Stimulated activated CD8-positive, alpha-beta memory T cell treated with anti-CD3 and anti-CD28 coated beads, Interleukin-7, amount 100 ng/mL, for 1 hour (primary cell): ENCODE measurements at places on chromosomes 3 and 15.

GRCh38 chr15:84955089-84955848 is 26.4 kb upstream of the PDE8A start:
- peak; percentile 23 for DNase-seq

- DNase-seq = no peak
Observed at GRCh38 chr15:57780471-57780870, 74.0 kb downstream of the POLR2M start.

- no peak for DNase-seq
Observed at GRCh38 chr3:99637016-99637367, 1.4 kb upstream of the COL8A1 start.

DNA sequence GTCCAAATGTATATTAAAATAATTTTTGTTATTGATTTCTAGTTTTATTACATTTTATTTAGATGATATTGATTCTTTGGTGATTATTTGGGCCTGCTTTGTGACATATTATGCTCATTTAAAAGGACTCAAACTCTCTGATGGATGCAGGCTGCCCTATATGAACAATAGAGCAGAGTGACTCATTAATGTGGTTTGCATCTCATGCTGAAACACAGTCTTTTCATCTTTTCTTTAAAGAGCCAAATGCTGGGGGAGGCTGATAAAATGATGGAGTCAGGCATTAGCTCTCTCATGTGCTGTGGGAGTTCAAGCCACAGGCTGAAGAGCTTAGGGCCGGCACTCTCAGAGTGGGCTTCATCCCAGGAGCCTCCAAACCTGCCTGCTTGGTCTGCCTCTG is 7.2 kb downstream of the PLA1A start:
- no peak for DNase-seq

DNA sequence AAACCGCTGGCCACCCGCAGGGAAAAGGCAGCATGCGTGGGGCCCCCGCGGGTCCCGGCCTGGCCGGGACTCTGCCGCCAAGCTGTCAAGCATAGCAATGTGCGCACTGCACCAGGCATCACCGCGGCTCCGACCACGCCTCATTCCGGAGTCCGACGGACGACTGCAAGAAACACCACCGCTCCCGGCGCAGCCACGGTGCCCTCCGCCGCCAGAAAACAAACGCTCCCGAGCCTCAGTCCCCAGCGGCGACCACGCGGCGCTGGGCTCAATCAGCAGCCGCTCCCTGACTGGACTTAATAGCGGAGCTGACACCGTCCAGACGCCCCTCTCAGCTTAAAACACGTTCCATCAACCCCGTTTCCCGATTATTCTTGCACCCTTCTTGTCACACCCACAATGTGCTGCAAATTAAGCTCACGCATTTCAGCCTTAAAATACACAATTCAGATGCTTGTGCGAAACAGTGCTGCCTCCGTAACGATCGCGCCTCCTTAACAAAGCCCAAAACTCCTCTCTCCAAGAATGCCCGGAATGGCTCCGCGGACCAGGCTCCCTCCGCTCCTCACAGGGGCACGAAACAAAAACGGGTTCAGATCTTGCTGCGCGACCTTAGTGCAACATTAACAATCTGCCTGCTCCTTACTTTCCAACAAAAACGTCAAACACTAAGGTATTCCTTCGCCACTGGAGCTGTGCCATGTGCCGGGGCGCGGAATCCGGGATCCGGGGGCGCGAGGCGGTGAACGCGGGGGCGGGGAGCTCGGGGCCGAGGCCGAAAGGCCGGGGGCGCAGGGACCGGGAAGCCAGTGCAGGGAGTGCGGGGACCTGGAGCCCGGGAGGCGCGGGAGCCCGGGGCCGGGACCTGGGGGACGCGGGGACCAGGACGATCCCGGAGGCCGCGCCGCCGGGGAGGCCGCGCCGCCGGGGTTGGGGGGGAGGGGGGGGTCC is 655 bp downstream of the CYFIP1 start:
- no peak for DNase-seq

- DNase-seq = no peak
Observed at GRCh38 chr15:60720493-60721256, 241.7 kb upstream of the ICE2 start.

DNA sequence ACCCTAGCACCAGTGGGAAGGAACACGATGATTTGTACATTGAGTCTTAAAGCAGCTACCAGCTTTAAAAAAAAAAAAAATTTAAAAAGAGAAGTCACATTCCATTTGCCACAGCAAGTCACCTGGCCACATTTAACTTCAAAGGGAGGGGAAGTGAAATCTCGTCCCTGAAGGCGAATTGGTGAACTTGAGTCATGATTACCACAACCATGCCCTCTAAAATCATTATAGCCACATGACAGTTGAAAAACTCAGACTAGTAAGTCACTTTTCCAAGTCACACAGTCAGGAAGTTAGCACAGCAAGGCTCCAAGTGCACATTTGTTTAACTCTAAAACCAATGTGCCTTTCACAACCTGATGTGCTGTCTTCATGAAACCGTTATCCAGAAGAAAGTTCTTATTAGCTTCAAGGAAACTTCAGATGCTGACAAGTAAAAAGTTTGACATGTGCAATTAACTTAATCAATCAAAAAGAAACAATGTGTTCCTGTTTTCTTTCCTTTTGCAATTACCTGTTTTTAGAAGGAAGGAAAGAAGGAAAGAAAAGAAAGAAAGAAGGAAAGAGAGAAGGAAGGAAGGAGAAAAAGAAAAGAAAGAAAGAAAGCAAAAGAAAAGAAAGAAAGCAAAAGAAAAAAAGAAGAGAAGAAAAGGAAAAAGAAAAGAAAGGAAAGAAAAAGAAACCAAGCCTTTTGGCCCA is 8.3 kb upstream of the THSD4 start:
- no peak for DNase-seq

DNA sequence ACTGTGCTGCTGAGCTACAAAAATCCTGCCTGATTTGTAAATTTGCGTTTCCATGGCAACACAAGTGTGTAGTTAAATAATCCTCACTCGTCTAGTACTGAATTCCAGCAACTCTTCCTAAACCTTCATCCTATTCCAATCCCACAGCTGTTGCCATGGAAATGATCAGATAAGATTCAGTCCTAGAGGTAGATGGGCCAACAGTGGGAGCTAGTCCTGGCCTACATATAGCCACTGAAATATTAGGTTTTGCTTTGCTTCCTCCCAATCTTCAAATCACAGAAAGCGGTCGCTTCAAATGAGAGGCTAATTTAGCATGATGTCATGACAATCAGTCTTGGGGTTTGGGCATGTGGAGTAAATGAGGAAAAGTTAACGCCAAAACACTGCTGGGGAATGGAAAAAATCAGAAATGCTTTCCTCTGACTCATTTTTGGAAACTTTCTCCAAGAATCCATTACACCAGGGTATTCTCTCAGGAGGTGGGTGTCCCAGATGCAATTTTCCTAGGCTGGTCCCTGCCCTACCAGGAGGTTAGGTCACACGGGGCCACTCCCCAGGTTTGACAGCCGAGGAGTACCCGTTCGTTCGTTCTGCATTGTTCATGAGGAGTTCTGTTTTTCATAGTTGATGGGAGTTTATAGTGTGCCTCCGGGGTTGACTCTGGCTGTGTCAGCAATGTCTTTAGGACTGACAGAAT is 159.2 kb upstream of the SLCO3A1 start:
- DNase-seq = no peak

DNA sequence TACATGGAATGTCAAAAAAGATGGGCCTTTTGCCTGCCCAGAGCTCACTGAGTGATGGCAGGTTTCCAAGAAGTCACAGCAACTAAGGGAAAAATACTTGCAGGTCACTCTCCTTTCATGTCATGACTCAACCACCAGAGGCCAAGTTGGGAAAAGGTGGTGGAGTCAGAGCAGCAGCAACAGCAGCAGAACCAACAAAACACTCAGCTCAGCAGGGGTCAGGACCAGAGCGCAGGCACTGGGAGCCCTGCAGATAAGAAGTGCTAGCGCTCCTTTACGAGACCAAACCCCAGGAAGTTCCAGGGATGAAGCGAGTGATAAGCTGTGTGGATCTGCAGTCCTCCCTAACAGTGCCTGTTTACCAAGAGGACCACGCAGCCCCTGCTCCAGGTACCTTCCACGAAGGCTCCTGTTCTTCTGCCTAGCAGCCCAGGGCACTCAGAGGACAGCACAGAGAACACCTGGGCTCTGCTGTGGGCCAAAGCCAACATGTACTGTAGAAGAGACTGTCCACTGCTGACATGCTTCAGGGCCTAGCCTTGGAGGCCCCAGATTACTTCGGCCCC is 26.0 kb downstream of the POC1A start:
- DNase-seq = no peak

DNA sequence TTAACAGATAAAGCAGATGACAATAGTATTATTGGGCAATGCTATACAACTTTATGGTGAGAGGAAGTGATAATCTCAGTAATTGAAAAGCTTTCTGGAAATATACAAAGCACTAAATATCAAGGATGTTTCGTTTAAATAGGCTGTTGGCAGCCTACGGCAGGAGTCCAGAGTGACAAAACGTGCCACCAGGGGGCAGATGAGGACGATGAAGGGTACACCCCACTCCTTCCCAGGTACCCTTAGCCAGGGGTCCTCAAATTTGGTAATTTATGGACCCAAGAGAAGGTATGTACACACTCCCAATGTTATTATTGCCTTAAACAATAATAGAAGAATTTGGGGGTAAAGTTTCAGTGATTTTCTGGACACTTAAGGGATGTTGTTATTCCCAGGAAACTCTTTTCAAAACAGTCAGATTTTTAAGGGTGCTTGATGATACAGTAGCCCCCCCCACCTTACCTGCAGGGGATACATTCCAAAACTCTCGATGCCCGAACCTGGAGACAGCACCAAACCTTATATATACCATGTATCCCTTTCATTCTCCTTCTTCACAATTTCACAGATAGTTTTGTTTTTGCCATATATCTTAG is 1.4 kb upstream of the MAGEL2 start:
- DNase-seq = no peak

- DNase-seq = no peak
Observed at GRCh38 chr3:194375473-194376240, 6.1 kb upstream of the LRRC15 start.

- no peak for DNase-seq
Observed at GRCh38 chr3:188154809-188155574, 1.0 kb downstream of the LPP start.

GRCh38 chr15:40070166-40070557 is 31.2 kb upstream of the SRP14 start:
- no peak for DNase-seq

- no peak for DNase-seq
Observed at GRCh38 chr3:116299646-116300081, 145.6 kb downstream of the LSAMP start.

DNA sequence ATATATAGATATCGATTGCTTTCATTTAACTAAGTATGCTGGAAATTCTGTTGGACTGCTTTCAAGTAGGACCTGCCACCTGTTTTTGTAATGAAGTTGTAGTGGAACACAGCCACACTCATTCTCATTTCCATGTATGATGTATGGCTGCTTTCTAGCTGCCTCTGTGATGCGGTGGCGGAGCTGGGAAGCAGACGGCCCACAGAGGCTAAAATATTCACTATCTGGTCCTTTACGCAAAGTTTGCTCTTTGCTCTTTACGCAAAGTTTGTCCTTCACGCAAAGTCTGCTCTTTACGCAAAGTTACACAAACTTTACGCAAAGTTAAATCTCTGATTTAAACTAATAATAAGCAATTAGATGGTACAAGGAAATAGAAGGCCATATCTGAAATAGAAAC is 91.5 kb downstream of the DLG1 start:
- no peak for DNase-seq
